ENCODE measurements at places on chromosomes 5 and 9.
A peak's percentile ranks its signal among the peaks of the same experiment; 100 is the strongest.

DNA sequence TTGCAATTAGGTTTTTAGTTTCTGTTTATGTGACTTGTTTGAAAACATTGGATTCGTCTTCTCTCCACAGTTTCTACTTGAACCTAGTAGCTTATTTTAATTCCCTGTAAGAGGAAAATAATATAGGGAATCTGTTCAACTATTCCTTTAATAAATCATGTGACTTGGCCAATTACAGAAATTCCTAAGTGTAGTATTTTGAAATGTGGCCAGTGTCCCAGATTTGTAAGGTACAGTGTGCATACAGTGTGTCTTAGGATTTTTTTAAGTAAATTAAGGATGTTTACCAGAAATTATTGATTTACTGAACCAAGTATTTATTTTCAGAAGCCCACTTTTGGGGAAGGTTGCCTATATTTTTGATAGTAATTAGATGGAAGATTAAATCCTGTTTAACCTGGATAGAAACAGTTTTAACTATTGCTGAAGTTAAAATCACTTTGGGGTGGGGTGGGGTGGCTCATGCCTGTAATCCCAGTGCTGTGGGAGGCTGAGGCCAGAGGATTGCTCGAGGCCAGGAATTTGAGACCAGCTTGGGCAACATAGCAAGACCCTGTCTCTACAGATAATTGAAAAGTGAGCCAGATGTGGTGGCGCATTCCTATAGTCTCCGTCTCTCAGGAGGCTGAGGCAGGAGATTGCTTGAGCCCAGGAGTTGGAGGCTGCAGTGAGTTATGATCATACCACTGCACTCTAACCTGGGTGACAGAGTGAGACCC is 36.9 kb downstream of the G3BP1 start:
- DNase-seq: no peak

- no peak for DNase-seq
These were observed 38.2 kb downstream of the DAB2IP start for GRCh38 chr9:121689461-121690157.

- DNase-seq: peak; percentile 76
These were observed 501.5 kb downstream of the DMAC1 start for GRCh38 chr9:7298123-7298522.

GRCh38 chr5:93582677-93583438 is at the start of gene NR2F1:
NR2F1 (plus strand) TSS chr5:93583222; CDS start chr5:93585024, 1,802 bp downstream.
- peak; percentile 18 for DNase-seq

- no peak for DNase-seq
These were observed 719 bp downstream of the ARL14EPL start for GRCh38 chr5:116032991-116033390.

GRCh38 chr9:91220021-91220420 is 141.7 kb downstream of the AUH start:
- peak; percentile 30 for DNase-seq

DNA sequence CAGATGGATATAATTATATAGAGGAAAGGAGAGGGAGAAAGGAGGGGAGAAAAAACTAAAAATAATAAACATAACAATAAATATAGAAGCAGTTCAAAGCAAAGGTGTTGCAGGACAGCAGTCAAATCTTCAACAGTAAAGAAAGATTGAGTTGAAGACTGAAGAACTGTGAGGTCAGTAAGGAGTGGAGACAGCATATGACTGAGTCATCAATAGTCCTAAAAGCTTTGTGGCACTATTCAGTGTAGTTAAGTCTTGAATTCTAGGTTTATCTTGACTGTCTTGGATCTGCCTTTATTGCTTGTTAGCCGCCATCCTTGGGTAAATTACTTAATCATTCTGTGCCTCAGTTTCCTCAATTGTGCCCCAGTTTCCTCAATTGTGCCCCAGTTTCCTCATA is 137.0 kb downstream of the MRPS30 start:
- DNase-seq: no peak
